ENCODE measurements at places on chromosomes 1 and 21. TPM values are rescaled to one million over a fixed set of nuclear protein-coding genes. Genes with fewer than 3 reads are reported as not detected.

DNA sequence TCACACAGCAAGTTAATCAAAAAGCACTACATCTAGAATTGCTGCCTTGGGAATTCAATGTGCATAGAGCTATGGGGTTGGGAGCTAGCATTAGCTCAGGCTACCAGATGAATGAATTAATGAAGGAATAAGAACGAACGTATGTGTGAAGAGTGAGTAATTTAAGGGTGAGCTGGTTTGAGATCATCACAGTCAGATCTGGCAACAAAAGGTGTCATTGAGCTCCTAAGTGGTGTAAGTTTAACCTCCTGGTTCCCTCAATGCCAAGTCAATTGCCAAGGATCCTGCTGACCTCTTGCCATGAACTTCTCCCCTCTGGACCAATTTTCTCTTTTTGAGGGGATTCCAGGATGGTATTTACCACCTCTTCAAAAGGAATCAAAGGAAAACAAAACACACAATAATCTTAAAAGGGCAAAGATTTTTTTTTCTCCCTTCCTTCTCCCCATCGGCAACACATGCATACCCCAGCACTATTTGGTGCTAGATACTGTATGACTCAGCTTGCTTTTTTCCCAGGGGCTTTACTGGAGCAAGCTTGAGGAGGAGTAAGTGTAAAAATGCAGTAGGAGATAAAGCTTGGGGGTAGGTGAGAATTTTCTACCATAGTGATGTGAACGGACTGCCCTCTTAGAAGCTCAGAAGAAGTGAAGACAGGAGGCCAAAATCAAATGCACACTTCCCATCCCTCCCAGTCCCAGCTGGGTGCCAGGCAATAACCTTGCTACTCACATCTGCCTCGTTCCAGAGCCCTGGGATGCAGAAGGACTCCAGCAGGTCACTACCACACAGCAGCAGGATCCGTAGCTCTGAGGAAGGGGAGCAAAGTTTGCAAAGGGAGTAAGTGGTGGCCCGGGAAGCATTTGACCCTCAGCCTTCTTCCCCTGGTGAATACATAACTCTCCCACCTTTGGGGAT lies 92.0 kb downstream of the LAMC2 start:
- H3K36me3 ChIP-seq: no peaks in the 10 kb centered on the region
- H3K4me1 ChIP-seq: no peaks in the 10 kb centered on the region
- DNase-seq: no peak
- H3K27me3 ChIP-seq: no peaks in the 10 kb centered on the region
- H3K4me3 ChIP-seq: no peak overlapping the region

PLPP3 gene
- polyA plus RNA-seq: 17.6 TPM

GRCh38 chr1:15146142-15146680 lies 7.3 kb upstream of the TMEM51 start:
- no peak overlapping the region for H3K4me3 ChIP-seq
- no peaks in the 10 kb centered on the region for H3K36me3 ChIP-seq
- H3K27ac ChIP-seq: peak overlapping the region; percentile 26
- DNase-seq: peak; percentile 49

DNA sequence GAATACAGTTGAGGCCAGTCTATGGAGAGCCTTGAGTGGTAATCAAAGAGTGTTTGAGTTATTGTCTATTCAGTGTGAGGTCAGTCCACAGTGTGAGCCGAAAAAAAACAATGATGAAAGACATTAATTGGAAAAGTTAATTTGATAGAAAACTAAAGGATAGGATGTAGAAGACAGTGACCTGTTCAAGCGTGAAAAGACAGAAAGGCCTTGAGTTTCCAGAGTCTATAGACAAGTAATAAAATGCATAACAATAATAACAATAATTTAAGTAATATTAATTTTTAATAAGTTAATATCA lies 90.4 kb downstream of the SLC30A10 start:
- no peak overlapping the region for H3K4me3 ChIP-seq
- DNase-seq: no peak
- H3K36me3 ChIP-seq: no peaks in the 10 kb centered on the region
- H3K4me1 ChIP-seq: no peaks in the 10 kb centered on the region
- H3K27ac ChIP-seq: no peak overlapping the region

Measured in stomach (tissue), 19 donors.